CD4-positive, alpha-beta T cell treated with Interleukin-15 for 4 hours (primary cell): ENCODE measurements at places on chromosomes 3 and 15.

DNA sequence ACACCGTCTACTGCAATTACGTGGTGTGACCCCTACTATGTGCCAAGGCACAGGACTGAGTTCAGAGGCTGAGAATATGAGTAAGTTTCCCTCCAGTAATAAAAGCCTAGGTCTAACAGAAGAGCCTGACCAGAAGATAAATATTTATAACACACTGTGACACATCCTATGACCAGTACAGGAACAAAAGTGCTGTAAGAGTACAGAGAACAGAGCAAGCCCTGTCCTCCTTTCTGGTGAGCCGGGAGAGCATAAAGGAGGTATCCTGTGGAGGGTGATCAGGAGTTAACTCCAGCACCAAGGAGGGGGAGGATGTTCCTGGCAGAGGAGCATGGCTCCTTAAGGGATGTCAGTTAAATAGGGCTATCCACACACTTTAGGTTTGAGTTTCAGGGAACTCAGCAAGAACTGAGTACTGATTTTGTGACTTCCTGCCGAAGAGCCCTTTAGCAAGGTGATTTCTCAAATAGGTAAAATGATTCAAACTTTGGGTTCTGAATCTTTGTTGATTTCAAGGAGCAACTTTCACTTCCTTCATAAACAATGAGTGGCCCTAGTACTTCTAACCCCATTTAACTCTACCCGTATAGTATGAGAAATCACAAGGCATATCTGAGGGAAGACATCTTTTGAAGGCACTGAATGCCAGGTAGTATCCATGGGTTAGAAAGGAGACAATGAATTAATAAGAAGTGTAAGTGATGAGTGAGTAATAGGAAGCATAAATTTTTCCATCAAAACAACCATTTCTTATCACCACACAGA is 198.0 kb downstream of the THRB start:
- DNase-seq, result no peak

DNA sequence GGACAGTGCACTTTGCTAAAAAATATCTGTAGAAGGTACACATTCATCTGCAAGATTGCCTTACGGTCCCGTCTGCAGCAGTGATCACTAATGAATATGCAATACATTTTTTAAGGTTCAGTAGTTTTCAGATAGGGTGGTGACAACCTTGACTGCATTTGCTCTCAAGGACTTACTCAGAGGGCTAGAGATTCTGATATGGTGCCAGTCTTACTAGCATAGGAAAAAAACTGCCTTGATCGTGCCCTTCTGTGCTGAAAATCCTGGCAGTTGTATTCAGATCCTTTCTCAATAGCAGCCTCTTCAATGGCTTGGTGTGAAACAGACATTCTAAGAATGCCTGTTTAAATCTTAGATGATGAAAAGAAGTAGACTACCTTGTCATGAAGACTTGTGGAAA is 411.9 kb upstream of the CCDC54 start:
- no peak for DNase-seq

DNA sequence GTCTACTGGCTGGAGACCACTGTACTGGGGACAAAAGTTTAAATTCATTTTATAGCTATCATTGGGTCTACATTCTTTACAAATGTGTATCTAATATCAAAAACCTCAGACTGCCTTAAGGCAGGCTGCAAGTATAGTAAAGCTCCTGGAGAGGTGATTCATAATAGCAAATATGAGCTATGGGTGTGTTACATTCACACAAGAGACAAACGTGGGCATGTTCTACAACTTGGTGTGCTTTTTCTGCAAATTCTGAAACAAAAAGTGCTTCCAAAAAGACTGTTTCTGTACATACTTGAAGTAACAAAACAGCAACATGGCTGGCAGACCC is 1101.4 kb downstream of the ROBO1 start:
- no peak for DNase-seq

GRCh38 chr15:42695527-42696071 is 41.3 kb downstream of the CDAN1 start:
- no peak for DNase-seq

- DNase-seq, result no peak
Observed at GRCh38 chr15:88681610-88682221, 42.9 kb downstream of the ISG20 start.

DNA sequence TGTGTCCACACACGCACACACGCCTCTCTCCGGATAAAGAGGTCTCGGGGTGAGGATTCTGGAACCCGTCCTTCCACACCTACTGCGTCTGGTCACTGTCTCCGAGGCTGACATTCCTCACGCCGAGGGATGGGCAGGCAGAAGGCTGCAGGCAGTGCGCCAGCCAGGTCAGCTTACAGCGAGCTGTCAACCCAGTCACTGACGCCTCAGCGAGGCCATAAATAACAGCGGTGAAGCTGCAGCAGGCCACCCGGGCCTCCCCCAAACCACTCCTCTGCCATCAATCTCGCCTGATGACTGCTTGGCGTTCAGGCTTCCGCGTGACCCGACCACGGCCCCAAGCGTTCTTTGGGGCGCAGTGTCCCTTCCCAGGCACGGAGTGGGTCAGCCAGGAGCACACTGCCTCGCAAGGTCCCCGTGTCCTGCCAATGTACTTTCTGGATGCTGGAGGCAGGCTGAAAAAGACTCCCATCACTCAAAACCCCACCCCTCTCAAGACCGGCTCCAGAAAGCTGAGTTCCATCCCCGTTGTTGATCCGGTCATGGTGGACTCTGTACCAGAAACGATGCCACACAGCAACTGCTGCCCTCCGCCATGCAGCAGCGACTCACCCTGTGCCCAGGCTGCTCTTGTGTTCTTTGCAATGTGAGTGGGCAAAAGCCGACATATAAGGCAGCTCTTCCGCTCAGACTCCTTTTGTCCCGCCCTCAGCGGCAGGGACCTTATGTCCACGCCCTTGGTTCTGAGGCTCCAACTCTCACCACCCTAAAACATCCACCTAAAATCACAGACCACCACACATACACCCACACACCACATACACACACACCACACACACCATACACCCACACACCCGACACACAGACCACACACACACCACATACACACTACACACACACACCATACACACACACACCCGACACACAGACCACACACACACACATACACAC is 27.1 kb downstream of the CPN2 start:
- DNase-seq, result peak; percentile 22

DNA sequence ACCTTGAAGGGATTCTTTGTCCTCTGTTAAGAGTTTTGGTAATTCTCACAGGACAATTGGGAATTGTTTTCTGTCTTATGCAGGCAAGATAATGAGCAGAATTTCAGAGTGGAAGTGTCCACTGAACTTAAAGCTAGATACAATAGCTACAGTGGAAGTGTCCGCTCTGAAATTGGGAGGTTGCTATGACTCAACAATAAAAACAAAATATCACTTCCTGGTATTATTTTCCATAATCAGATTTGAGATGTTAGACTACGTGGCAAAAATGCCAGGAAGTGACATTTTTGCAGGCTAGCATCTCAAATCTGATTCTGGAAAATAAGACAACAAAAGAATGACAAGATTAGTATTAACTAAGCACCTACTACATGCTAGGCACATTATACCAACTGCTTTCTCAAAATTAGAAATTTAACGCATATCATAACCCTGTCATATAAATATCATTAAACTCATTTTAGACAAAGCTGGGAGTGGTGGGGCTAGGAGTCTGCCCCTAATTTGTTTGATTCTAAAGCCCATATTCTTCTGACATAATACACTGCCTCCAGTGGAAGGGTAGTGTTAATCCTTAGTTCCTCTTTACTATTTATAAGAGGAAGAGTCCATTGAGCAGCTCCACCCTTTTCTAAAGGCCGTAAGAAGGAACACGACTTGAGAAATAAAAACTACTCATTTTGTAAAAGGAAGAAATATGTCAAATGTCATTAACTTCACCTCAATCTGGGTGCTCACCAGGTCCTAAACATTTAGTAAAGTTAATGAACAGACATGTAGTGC is 266.9 kb upstream of the STT3B start:
- DNase-seq, result no peak

DNA sequence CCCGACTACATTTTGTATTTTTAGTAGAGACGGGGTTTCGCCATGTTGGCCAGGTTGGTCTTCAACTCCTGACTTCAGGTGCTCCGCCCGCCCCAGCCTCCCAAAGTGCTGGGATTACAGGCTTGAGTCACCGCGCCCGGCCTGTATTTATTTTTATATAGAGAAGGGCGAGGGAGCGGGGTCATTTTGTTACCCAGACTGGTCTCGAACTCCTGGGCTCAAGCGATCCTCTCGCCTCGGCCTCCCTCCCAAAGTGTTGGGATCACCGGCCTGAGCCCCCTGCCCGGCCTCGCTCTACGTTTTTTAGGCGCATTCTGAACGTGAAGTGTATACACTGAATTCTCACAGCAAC is 514 bp upstream of the PPP4R2 start:
- DNase-seq, result no peak

GRCh38 chr15:93265111-93265556 is 176.1 kb upstream of the RGMA start:
- DNase-seq, result no peak

DNA sequence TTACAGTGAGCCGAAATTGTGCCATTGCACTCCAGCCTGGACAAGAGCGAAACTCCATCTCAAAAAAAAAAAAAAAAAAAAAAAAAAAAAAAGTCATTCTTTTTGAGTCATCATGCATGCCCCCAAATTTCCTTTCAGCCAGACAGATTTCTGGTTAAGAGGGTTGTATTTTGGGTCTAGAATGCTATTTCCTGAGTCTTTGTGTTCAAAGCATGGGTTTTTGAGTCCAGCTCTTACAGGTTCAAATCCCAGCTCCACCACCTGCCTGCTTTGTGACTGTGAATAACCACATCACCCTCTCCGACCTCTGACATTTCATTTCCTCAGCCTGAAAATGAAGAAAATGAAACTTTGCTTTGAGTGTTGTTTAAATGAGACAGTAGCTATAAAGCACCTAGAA is 9.3 kb upstream of the C15orf61 start:
- no peak for DNase-seq

- no peak for DNase-seq
Observed at GRCh38 chr3:78703944-78704343, 1063.9 kb downstream of the ROBO1 start.

- DNase-seq, result no peak
Observed at GRCh38 chr3:132145833-132146232, 111.0 kb upstream of the CPNE4 start.

- DNase-seq, result no peak
Observed at GRCh38 chr15:83123529-83123928, 16.1 kb downstream of the TM6SF1 start.

GRCh38 chr15:59879506-59880265 is 124.4 kb upstream of the FOXB1 start:
- DNase-seq, result no peak

- no peak for DNase-seq
Observed at GRCh38 chr15:86609275-86609674, 529.6 kb downstream of the AGBL1 start.

- DNase-seq, result no peak
Observed at GRCh38 chr3:62636235-62636826, 238.9 kb downstream of the CADPS start.

DNA sequence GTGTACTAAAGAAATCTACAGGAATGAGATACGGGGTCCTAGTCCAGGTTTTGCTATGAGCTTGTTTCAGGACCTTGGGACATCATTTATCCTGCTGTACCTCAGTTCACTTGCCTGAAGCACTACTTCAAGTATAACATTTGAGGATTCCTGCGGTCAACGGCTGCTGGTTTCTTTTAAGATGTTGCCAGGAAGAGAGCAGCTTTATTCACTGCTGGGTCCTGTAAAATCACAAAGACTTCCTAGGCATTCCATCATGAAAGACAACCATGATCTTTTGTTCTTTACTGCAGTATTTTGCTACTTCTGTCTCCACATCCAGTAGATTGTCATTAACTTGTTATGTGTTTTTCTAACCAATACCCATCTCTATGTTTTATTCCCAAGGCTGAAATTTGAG is 61.0 kb upstream of the PYDC2 start:
- no peak for DNase-seq

GRCh38 chr3:147937341-147937740 is 528.2 kb downstream of the ZIC1 start:
- no peak for DNase-seq

GRCh38 chr3:30353711-30354467 is 252.5 kb upstream of the TGFBR2 start:
- peak; percentile 71 for DNase-seq

- DNase-seq, result no peak
Observed at GRCh38 chr3:156339491-156339890, 215.4 kb downstream of the SSR3 start.
